ENCODE measurements at places on chromosomes 2 and 18.

- DNase-seq: peak; percentile 60
Observed at GRCh38 chr2:101386599-101387150, 628 bp downstream of the CREG2 start.

DNA sequence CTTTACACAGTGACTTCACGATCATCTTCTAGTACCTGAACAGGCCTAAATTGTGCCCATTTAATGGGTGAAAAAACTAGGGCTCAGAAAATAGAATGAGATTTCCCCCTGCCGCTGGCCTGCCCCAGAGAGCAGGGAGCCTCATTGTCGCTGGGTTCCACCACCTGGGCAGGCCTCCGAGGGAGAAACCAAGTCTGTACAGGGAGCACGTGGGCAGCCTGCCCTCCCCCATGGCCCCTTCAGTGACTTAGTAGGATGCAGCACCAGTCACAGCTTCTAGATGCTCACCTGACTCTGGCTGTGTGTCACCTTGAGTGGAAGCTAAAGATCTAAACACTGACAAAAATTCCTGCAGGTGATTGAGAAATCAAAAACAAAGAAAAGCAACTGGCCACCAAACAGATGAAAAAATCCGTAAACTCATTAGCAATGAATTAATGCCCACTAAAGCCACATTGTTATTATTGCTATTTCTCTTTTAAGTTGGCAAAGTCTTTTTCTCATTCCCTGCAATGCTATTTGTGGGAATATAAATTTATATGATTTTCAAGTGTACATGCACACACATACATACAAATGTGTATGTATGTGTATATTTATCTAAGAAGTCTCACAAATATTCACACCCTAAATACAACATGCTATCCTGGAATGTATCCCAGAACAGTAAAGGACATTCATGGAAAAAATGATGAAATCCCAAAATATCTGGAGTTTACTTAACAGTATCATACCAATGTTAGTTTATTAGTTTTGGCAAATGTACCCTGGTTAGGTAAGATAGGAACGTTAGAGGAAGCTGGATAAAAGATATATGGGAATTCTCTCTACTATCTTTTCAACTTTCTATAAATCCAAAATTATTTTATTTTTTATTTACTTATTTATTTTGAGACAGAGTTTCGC lies 18.7 kb upstream of the ASPRV1 start:
- DNase-seq: no peak

DNA sequence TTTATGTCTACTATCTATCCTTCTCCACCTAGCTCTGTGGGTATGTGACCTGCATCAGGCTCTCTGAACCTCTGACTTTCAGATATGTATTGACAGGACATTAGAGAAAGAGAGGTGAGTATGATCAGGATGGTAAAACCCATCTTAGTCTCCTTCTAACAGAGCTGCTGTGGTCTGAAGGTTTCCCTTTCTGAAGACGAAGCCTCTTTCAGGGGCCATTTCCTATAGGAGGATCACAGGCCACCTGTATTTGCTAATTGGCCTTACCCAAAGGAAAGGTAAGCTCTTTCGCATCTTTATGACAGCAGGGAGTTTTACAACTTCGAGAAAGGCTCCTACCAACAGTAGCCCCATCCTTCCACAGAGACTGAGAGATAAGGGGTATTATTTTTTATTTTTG lies 442.9 kb downstream of the KCNJ3 start:
- DNase-seq: no peak

GRCh38 chr18:44602380-44602779 lies 78.3 kb upstream of the SETBP1 start:
- no peak for DNase-seq

DNA sequence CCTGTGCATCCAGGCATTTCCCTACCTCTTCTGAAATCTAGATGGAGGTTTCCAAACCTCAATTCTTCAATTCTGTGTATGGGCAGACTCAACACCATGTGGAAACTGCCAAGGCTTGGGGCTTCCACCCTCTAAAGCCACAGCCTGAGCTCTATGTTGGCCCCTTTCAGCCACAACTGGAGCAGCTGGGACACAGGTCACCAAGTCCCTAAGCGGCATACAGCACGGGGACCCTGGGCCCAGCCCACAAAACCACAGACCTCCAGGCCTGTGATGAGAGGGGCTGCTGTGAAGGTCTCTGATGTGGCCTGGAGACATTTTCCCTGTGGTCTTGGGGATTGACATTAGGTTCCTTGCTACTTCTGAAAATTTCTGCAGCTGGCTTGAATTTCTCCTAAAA lies 255.4 kb downstream of the TDRD15 start:
- DNase-seq: no peak

GRCh38 chr18:69257861-69258458 lies 142.7 kb upstream of the DOK6 start:
- no peak for DNase-seq

GRCh38 chr2:237889811-237890210 lies 30.4 kb downstream of the RAMP1 start:
- DNase-seq: no peak

DNA sequence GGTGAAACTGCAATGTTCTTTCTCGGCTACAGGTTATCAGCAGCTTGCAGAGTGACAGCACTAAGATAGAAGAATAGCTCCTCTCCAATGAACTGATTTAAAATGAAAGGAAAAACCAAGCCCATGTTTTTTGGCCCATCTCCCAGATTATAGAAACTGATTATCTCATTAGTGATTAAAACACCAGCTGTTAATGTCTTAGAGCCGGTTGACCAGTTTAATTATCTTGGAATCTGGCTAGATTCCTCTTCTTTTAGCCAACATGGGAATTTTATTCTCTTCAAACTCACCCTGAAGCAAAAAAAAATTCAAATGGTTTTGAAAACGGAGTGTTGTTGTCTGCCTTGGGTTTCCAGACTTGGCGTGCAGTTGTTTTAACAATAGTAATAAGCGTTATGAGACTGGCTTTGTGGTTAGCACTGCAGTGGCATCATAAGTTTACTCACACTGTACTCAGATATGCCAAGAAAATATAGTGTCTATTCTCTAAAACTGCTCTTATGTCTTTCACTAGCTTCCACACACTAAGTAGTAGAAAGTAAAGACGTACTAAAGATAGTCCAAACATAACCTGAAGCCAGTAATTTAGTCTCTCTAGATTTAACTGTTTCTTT lies 665.3 kb downstream of the STK39 start:
- DNase-seq: no peak
